ENCODE measurements at places on chromosomes 7 and 10.
A peak's percentile ranks its signal among the peaks of the same experiment; 100 is the strongest.

DNA sequence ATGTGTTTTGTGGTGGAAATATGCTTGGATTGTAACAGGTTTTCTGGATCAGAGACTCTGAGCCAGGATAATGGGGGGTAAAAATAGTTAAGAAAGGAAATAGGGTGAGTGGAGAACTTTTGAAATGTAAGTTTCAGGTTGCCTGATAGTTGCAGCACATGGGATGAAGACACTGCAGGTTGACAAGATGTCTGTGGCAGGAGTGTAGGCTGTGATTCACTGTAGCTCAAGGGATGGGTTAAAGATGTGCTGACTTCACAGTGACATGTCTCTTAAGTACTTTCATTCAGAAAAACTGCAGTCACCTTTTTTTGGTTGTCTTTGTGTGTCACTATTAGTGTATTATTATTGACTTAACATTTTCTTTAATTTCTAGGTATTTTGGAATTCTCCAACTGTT is 63.5 kb upstream of the SLC39A12 start:
- DNase-seq = no peak

DNA sequence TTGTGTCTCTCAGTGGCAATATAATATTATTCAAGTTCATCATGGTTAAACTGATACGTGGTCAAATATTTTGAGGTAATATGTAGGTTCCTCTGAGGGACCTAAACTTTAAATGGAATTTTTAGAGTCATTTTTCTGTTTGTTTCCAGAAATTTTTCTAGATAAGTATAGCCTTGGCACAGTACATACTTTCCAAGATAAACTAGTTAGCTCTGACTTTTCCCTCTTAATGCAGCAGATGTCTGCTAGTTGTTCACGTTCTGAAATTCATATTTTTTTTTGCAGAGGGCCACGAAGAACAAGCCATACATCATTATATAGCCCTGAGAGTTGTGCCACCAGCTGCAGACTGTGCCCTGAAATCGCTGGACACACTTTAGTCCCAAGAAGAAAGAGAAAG is 61.6 kb downstream of the A1CF start:
- no peak for DNase-seq

- DNase-seq = no peak
Measured at GRCh38 chr10:99709480-99710229, 22.3 kb downstream of the COX15 start.

DNA sequence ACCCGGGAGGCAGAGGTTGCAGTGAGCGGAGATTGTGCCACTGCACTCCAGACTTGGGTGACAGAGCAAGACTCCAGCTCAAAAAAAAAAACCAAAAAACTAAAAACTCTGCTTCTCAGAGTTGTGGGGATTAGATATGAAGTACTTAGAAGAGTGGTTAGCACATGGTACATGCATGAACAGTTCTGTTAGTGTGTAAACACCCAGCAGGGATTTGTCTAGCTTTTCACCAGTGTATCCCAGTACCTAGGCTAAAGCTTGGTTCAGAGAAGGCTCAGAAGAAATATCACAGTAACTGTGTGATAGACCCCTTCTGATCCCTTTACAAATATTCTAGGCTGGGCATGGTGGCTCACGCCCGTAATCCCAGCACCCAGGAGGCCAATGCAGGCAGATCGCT is 9.5 kb downstream of the PPIA start:
- no peak for DNase-seq

DNA sequence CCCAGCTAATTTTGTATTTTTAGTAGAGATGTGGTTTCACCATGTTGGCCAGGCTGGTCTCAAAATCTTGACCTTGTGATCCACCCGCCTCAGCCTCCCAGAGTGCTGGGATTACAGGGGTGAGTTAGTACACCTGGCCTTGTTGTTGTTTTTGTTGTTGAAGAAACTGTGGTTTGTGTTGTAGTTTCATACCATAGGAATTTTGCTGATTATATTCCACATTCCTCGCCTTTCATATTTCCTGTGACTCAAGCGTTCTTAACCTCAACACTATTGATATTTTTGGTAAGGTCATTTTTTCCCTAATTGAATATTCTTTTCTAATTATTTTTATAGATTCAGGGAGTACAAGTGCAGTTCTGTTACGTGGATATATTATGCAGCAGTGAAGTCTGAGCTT is 16.7 kb downstream of the LIPF start:
- DNase-seq = no peak

GRCh38 chr7:136245327-136246004 is 268.3 kb upstream of the MTPN start:
- no peak for DNase-seq

GRCh38 chr7:47982610-47983009 is 3.2 kb upstream of the HUS1 start:
- DNase-seq = no peak

GRCh38 chr10:124686707-124687376 is 57.3 kb downstream of the FAM53B start:
- DNase-seq = no peak

DNA sequence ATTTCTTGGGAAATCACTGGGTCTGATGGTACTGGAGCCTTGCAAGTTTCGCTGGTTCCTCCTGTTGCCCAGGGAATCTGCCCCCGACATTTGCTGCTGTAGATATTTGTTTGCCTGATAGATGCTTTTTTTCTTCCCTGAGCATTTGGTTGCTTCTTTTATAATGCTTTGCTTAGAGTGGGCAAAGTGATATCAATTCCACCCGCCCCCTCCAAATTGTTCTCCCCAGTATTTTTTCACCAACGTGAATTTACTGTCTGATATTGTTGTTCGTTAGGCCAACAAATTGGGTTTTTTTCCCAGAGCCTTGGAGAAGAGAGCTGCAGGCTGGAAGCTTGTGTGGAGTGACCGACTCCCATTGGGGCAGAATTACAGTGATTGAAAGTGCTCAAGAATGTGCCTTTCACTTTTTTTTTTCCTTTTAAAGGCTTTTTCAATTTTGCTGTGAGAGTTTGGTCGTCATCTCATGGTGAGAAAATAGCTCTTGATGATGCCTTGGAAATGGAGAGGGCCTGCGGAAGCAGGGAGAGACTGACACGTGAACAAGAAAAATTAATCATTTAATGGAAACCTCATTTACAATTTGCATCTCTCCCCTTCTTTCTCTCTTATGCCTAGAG is 2.5 kb downstream of the GRK5 start:
- no peak for DNase-seq

- no peak for DNase-seq
Measured at GRCh38 chr10:770975-771374, 81.5 kb upstream of the DIP2C start.

DNA sequence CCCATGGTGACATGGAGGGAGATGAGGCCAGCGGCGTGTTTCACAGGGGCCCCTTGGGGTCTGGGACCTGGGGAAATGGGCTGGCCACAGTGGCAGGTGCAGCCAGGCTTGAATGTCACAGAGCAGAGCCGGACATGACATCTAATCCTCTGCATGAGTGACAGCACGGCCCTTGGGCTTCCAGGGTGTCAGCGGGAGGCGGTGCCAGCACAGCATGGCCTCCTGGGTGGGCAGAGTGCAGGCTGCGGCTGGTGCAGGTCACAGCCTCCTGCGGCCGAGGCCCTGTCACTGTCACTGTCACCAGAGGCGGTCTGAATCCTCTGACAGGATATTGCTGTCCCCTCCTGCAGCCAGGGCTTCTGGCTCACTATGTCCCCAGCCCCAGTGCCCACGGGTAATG is 18.2 kb downstream of the BHLHA15 start:
- no peak for DNase-seq

- no peak for DNase-seq
Measured at GRCh38 chr7:102285540-102286236, 980 bp upstream of the SH2B2 start.

- DNase-seq = no peak
Measured at GRCh38 chr10:131961777-131962662, 19.7 kb downstream of the BNIP3 start.

DNA sequence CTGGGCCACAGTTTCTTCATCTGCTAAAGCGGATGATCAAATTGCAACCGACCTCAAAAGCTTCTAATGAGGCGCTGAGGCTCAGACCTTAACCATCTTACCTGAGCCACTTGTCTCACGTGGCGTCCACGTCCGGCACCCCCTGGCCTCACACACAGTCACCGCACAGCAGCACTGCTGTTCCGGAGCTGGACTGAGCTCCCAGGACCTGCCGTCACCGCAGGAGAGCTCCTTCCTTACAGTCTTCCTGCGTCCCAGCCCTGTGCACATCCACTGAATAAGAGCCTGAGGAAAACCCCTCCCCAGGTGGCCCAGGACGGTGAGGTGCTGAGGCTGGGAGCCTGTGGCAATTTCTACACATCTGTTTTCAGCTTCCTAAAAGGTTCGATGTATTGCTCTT is 35.7 kb downstream of the TNS3 start:
- no peak for DNase-seq

- peak; percentile 37 for DNase-seq
Measured at GRCh38 chr10:110207805-110208613, 604 bp downstream of the MXI1 start.

GRCh38 chr10:72245949-72246525 is 27.7 kb upstream of the DDIT4 start:
- no peak for DNase-seq

GRCh38 chr7:128450913-128451312 is 4.8 kb upstream of the HILPDA start:
- DNase-seq = no peak

DNA sequence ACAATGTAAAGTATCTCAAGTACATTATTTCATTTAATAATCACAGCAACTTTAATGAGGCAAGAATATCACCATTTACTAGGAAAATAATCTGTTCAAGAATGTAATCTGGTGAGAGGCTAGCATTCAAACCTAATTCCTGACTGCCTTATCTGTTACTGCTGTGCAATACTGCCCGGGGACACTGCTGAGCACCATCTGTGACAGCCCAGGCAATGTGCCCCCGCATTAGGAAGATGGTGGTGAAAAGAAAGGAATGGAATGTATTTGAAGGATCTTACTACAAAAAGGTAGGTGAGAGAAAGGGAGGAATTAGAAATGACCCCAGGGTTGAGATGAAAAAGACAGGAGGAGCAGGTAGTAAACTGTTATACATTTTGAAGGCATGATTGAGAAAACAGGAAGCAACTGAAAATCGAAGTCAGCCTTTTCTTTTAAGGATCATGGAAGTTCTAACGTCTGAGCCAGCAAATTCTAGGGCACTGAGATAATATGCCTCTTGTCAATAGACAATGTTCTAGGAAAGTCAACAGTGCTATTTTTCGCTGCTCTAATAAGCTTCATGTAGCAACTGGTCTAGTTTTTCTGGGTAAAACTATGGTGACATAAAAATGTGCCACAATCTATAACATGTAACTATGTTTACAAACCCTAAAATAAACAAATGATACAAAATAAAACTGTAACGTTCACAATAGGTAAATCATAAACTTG is 90.4 kb downstream of the ETV1 start:
- no peak for DNase-seq

DNA sequence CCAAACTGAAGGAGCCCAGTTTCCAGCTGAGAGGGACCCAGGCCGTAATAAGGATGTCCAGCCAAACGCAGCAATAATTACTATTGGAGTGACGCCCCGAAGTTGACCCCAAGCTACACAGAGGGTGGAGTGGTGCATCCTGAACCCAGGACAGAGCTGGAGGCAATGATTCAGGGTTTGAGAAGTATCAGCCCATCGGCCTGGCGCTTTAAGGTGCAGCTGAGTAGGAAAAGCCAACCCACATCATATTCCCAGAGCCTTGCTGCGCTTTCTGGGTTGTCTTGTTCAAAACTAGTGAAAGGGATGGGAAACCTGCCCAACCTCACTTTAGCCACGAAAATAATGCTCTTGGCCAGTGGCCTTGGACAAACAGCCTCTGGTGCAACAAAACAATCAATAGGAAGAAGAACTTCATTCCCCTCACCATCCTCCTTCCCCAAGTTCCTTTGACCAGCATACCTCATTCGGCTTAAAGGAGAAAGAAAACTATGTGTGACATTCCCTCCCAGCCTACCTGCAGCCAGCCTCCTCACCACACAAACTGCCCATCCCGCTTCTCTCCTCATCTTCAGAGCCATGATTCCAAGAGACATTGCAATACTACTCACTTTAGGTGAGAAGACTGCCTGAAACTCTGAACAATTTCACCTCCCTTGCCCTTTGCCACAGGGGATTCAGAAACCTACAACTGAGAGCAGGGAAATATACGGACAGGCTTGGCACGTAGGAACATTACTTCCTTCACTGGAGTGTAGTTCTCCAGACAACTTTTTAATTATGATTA is 217.2 kb upstream of the MKLN1 start:
- no peak for DNase-seq

- DNase-seq = no peak
Measured at GRCh38 chr10:61993711-61994401, 92.4 kb downstream of the ARID5B start.

DNA sequence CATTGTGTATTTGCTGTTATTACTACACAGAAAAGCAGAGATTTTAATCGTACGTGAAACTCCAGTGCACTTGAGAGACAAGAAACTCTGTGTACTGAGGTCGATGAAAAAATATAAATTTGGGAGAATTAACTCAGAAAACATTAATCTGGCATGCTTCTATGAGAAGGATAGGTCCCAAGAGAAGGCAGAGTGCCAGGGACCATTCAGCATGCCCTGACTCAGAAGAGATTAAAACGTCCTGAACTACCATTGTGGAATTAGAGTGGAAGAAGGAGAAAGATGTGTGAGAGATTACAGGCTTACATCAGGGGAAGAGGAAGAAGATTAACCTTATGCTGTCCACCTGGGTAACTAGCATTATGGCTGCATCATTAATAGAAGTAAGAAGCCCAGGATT is 72.4 kb downstream of the REEP3 start:
- DNase-seq = no peak

DNA sequence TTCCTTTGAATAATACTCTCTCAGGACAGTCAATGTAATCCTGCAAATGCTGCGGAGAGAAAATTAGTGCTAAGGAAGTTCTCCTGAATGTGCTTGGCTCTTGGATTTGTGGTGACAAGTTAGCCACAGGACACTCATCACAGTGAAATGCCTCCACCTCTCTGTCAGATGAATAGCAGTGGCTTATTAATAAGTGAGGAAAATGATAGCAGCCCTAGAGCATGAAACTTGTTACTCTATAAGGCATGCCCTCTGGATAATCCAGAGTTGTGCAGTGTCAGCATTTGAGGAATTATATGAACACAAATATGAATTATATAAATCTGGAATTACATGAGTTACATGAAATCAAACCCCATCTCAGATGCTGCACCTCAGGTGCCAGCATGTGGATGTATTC is 23.5 kb upstream of the TBX20 start:
- no peak for DNase-seq

DNA sequence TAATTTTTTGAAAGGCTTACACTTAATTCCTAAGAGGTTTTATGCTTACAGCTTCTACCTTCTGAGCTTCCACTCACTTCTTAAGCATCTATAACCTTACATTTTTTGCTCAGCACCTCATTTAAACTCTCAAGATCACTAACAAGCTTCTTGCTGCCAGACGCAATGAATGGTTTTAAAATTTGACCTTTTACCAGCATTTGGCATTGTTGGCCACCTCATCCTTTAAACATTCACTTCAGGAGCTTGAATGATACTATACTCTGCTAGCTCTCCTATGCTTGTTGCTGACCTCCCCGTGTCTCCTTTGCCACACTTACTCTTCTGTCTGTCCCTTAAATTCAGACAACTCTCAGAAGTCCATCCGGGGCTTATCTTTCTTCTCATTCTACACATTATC is 37.7 kb upstream of the ODAD2 start:
- no peak for DNase-seq
